ENCODE measurements at places on chromosomes 7 and 10. TPM values are rescaled to one million over a fixed set of nuclear protein-coding genes. Genes with fewer than 3 reads are reported as not detected.

Gene LEP
- not detected for total RNA-seq

Gene CXCL12
- not detected for total RNA-seq

Gene PSMA2
- total RNA-seq: 73.8 TPM

Gene DYNC1I1
- total RNA-seq: not detected

Gene POU6F2
- total RNA-seq: 0.19 TPM

Gene ZNF273
- total RNA-seq: 2.2 TPM
